ENCODE measurements at places on chromosomes 6 and 20.
A peak's percentile ranks its signal among the peaks of the same experiment; 100 is the strongest.

GRCh38 chr6:153944201-153944600 lies 94.8 kb upstream of the OPRM1 start:
- DNase-seq: no peak

GRCh38 chr6:145138469-145139139 lies 596.7 kb downstream of the EPM2A start:
- DNase-seq: no peak

GRCh38 chr6:114080891-114081510 lies 110.1 kb upstream of the HDAC2 start:
- DNase-seq: no peak

GRCh38 chr6:141033101-141033500 lies 1099.6 kb upstream of the GJE1 start:
- peak; percentile 35 for DNase-seq

- DNase-seq: no peak
These were observed 5.9 kb upstream of the TCEA2 start for GRCh38 chr20:64056889-64057627.

DNA sequence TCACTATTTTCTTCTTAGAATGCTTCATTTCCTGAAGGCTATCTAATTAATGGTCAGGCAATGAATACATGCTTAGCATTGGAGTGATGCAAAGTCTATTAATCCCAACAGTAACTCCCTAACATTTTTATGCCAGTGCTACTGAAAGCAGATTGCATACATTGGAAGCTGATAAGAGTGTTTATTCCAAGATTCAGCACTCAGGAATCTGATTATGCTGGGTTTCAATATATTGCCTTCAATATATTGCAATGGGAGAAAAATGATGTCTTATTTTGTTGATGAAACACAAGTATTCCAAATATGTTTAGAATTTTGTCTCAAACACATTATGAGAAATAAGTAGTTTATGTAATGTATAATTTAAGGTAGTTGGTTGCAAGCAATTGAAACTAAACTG lies 26.7 kb upstream of the TRDN start:
- no peak for DNase-seq

DNA sequence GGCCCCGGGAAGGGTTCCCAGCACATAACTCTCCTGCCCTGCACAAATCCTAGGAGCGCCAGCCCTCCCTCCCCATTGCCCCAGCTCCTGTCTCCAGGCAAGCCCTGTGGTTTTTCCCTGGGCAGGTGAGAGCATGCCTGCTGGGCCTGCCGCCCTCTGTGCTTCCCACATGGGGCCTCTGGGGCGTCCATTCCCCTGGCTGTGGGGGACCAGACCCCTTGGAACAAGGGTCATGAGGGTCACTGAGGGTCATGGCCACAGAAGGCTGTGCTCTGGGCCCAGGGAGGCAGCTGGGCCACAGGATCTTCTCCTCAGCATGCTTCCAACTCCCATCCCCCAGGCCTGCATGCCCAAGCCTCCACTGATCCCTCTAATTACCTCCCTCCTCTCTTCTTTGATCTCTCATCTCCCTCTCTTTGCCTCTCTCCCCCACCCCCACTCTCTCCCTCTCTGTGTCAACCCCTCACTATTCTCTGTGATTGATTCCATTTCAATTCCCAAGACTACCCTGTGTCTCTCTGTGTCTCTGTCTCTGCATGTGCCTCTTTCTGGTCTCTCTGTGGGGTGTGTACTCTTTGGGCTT lies 6.1 kb downstream of the MDFI start:
- peak; percentile 76 for DNase-seq

- DNase-seq: no peak
These were observed 79.4 kb downstream of the HMGCLL1 start for GRCh38 chr6:55499591-55499990.

GRCh38 chr6:160882006-160882405 lies 109.6 kb upstream of the MAP3K4 start:
- DNase-seq: no peak

GRCh38 chr20:22576733-22577514 lies 7.4 kb downstream of the FOXA2 start:
- no peak for DNase-seq

DNA sequence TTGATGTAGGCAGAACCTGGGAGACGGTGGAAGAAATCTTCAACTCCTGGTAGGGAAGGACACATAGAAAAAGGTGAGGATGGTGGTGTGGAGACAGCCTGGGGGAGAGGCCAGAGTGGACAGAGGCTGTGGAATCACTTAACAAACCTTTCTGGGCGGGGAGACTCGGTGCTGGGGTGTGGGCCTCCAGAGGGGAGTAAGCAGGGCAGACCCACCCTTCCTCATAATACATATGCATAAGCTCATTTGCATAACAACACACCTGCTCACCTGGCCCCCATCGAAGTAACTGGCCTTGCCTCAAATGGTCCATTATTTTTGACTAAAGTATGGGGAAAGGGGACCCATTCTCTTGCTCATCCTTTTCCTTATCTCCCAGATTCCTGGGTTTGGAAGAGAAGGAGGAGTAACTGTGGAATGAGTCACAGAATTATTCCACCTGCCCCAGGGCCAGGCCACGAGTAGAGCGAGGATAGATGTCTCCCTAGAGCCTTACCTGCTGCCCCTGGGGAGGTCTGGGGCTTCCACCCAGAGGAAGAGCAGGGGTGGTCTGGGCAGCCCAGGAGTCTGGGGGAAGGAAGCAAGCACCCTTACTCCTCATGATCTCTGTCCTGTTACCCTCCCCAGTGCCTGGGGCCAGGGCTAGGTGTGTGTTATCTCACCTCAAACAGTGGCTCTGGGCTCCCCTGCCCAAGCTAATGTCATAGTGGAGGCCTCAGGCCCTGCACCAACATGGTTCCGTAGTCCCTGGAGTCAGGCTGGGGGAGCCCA lies 10.7 kb upstream of the VEGFA start:
- no peak for DNase-seq

- no peak for DNase-seq
These were observed 252.6 kb downstream of the DLL1 start for GRCh38 chr6:170038251-170038650.

DNA sequence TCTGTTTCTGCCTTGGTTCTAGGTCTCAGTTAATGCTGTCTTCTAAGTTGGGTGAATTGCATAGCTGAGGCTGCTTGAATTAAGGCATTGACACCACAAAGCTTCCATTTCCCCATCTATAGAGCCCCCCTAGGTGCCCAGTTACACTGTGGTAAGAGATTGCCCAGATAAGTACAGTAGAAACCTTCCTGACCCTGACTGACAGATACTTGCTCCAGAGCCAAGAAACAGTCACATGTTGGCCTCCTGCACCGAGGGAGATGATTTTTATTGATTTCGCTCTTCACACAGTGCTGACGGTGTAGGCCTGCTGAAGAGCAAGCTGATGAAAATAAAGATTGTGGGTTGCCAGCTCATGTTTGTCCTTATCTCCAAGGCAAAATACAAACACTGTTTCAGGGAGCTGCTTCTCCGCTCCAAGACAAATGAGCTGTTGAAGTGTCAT lies 67.9 kb downstream of the TRMT11 start:
- no peak for DNase-seq

GRCh38 chr20:38256021-38256420 lies 4.5 kb downstream of the KIAA1755 start:
- DNase-seq: no peak

DNA sequence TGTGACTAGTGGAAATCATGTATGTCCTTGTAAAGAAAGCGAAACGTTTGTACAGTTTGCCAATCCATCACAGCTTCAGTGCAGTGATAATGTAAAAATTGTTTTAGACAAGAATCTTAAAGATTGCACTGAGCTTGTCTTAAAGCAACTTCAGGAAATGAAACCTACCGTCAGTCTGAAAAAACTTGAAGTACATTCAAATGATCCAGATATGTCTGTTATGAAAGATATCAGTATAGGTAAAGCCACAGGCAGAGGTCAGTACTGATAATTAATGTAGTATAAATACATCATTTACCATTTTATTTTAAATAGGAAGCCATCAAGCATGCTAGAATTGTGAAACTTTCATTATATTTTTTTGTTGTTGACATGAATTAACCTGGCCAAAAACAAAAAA lies 60.9 kb upstream of the SMIM8 start:
- DNase-seq: no peak

GRCh38 chr6:145627451-145627850 lies 107.9 kb downstream of the EPM2A start:
- DNase-seq: no peak

DNA sequence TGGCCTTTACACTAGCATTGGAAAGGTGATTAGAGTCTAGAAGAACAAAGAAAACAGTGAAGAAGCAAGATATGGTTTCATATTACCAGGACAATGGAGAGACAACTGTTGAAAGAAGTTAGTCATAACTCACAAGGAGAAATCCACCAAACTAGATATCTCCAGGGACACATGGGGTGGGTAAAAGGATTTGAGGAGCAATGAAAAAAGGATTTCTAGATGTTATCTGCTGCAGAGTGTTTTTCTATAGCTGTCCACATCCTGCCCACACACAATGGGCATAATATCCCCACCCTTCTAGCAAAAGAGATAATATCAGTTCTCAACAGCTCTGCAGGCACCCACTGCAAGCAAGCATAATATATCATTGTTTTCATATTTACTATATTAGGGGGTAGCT lies 303.1 kb downstream of the HAO1 start:
- DNase-seq: no peak

DNA sequence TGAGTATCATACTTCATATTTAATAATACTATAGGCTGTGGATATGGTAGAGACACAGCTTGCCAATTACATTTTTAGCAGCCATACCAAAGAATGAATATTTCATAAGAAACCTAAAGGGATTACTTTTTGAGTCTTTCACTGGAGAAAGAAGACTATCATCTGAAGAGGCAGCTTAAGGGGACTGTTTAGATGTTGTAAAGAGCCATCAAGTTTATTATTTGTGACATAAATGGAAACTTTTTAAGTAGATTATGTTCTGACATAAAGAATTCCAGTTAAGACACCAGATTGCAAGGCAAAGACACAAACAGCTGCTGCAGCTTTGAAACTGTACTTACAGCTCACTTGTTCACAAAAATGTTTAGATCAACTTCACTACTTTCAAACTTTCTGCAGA lies 429.4 kb downstream of the TFAP2A start:
- DNase-seq: no peak

DNA sequence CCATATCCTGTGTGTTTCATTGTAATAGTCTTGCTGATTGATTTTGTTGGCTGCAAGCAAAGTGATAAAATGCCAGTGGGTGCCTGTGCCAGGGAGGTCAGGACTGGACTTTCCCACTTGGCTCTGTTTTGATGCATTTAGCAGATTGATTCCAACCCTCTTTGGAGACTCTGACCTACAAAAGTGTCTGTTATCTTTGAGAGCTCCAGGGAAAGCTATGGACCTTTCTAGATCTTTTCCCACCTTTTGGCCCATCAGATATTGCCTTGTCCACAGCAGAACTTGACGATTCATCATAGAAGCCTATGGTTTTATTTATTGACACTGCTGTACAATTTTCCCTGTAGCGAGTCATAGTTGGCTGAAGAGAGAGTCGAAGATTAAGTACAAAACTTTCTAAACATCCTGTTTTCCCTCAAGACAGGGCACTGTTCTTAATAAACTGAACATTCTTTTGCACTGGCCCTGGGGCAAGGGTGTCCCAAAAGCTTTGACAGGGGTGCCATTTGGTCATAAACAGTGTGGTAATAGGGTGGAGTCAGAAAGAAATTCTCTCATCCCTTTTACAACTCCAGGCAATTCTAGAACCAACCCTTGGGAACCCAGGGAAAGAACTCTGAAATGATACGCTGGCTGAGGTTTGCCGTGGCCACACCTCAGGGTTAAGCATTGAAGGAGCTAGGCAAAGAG lies 53.7 kb downstream of the E2F3 start:
- peak; percentile 29 for DNase-seq

GRCh38 chr6:5752391-5752680 lies 254.4 kb downstream of the NRN1 start:
- DNase-seq: peak; percentile 32

- no peak for DNase-seq
These were observed 9.7 kb upstream of the METTL24 start for GRCh38 chr6:110367825-110368224.
